ENCODE measurements at places on chromosomes 1 and 21. TPM values are rescaled to one million over a fixed set of nuclear protein-coding genes. Genes with fewer than 3 reads are reported as not detected.

- H3K27me3 ChIP-seq, result peaks cover 2% of the 10 kb centered on the region
- H3K4me3 ChIP-seq, result peak overlapping the region; percentile 93
- DNase-seq, result peak; percentile 72
- peaks cover 38% of the 10 kb centered on the region for H3K4me1 ChIP-seq
- peak overlapping the region; percentile 99 for H3K27ac ChIP-seq
These were observed 65.2 kb downstream of the SIK1 start for GRCh38 chr21:43361493-43362296.

DNA sequence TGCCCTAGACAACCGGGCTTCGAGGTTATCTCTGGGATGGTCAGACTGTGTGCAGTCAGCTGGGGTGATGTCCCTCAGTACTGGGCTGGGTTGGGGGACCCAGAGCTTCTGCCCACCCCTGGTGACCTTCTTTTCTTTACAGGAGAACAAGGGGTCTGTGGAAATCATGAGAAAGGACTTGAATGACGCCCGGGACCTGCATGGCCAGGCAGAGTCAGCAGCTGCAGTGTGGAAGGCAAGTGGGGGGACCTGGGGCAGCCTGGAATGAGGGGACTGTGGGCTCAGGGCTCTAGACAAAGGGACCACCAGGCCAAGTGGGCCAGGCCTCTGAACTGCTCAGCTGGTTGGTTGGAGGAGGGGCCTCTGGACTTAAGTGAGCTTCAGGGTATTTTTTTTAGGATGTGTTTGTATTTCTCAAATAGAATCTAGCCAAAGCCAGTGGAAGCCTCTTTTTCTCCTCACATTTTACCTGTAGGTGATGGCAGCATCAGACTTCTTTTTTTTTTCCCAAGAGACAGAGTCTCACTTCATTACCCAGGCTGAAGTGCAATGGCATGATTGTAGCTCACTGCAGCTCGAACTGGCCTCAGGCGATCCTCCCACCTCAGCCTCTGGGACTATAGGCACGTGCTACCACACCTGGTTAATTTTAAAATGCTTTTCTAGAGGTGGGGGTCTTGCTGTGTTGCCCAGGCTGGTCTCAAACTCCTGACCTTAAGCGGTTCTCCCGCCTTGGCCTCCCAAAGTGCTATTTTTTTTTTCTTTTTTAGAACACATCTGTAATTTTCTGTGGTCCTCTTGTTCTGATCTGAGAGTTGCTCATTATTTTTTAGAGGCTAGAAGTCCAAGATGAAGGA is 1.9 kb downstream of the RNF187 start:
- H3K27me3 ChIP-seq, result no peaks in the 10 kb centered on the region
- DNase-seq, result no peak
- H3K36me3 ChIP-seq, result peaks cover 33% of the 10 kb centered on the region
- H3K4me3 ChIP-seq, result peak overlapping the region; percentile 98

GRCh38 chr1:97094247-97094972 is 372.8 kb downstream of the PTBP2 start:
- H3K4me3 ChIP-seq, result no peak overlapping the region
- H3K27ac ChIP-seq, result no peak overlapping the region
- H3K36me3 ChIP-seq, result peaks cover 7% of the 10 kb centered on the region
- H3K27me3 ChIP-seq, result peaks cover 1% of the 10 kb centered on the region
- DNase-seq, result no peak
- H3K4me1 ChIP-seq, result no peaks in the 10 kb centered on the region

DNA sequence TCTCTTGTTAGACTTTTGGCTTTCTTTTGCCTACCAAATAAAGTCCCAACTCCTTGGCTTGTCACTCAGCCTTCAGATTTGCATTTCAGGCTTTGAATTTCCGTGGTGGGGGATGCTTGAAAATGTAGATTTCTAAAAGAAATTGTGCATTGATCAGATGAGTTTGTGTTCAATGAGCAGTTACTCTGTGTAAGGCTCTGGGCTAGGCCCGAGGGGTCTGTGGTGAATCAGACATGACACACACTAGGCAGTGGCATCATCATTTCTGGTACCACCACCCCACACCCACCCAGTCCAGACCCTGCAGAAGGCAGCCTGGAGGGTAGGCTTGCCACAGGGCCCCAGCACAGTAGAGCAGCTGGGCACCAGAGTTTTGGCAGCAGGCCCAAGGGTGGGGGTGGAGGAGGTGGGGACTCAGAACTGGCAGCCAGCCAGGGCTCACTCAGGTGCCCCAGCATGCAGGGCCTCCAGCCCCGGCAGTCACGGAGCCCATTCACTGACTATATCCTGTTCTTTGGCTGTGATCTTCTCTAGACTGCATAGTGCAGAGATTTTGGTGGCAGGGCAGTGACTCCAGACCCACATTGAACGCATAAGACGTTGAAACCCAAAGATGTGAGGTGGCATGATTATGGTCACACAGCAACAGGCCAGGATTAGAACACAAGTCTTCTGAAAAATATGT is 97.2 kb upstream of the ARTN start:
- DNase-seq, result peak; percentile 50
- H3K27ac ChIP-seq, result peak overlapping the region; percentile 23
- no peak overlapping the region for H3K4me3 ChIP-seq
- H3K36me3 ChIP-seq, result peaks cover 36% of the 10 kb centered on the region
- H3K4me1 ChIP-seq, result peaks cover 50% of the 10 kb centered on the region

Gene GBP6
- 0.23 TPM for total RNA-seq

DNA sequence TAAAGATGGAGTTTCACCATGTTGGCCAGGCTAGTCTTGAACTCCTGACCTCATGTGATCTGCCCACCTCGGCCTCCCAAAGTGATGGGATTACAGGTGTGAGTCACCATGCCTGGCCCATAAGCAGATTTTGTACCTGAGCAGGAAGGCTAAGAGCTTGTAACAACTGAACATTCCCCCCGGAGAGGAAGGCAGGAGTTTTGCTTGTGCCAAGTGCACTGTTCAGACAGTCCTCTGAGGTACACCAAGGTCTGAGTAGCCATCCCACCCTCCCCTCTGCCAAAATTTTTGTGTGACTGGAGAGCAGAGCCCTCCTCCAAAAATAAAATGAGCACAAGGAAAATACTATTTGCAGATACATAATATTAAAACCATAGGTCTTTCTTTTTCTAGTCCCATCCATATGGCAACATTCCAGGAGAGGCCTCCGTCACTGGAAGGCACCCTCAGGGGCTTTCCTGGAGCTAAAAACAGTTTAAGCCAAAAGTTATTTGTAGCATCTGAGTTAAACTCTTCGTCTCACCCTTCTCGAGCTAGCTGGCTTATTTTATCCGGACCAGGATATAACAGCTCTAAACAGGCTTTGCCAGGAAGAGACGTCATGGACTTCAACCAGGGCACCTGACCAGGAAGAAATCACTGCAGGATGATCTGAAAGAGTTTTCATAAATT is 27.2 kb downstream of the CAPN2 start:
- no peaks in the 10 kb centered on the region for H3K27me3 ChIP-seq
- no peak overlapping the region for H3K27ac ChIP-seq
- H3K4me3 ChIP-seq, result no peak overlapping the region
- no peak for DNase-seq

Gene MACF1
- total RNA-seq, result 344 TPM

DNA sequence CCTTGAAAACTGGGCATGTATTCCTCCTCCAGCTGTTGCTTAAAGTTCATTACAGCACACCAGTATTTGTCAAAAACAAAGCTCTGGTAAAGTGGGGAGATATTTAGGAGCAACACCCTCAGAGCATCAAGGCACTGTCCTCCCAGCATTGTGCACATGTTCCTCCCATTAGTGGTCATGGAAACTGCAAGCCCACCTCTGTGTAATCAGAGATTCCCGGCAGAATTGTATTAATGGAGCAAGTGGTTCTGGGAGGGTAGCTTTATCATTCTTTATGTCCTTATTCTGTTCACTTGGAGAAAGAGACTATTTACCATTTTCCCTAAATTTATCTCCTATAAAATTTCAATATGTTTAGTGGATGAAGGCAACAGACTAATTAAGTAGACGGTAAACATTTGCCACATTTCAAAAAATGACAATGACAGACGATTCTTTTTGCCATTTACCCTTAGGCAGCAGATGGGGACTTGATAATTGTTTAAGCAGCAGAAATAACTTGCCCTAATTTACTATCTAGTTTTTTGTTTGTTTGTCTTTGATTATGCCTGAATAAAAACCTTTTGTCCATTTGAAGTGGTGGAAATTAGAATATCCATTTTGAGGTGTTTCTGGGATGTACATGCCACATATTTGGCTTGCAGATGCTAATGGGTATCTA is 289.6 kb upstream of the ST6GALNAC5 start:
- H3K4me1 ChIP-seq, result no peaks in the 10 kb centered on the region
- no peak overlapping the region for H3K27ac ChIP-seq
- H3K27me3 ChIP-seq, result no peaks in the 10 kb centered on the region

Gene YRDC
- 14.1 TPM for total RNA-seq

- peaks cover 4% of the 10 kb centered on the region for H3K36me3 ChIP-seq
- H3K4me3 ChIP-seq, result no peak overlapping the region
- H3K4me1 ChIP-seq, result peaks cover 4% of the 10 kb centered on the region
These were observed 243.0 kb upstream of the RUNX1 start for GRCh38 chr21:35291973-35292627.

GRCh38 chr1:67335411-67335810 is 27.7 kb downstream of the IL12RB2 start:
- peaks cover 75% of the 10 kb centered on the region for H3K4me1 ChIP-seq
- H3K4me3 ChIP-seq, result no peak overlapping the region
- DNase-seq, result no peak
- no peaks in the 10 kb centered on the region for H3K27me3 ChIP-seq

GRCh38 chr1:33821291-33821690 is 42.6 kb upstream of the HMGB4 start:
- H3K36me3 ChIP-seq, result no peaks in the 10 kb centered on the region
- no peak for DNase-seq
- no peaks in the 10 kb centered on the region for H3K4me1 ChIP-seq
- H3K4me3 ChIP-seq, result no peak overlapping the region
- H3K27me3 ChIP-seq, result peaks cover 4% of the 10 kb centered on the region
- H3K27ac ChIP-seq, result no peak overlapping the region

Gene FAM72A
- total RNA-seq, result 22.1 TPM

GRCh38 chr21:22020221-22020620 is 1022.0 kb downstream of the NCAM2 start:
- no peaks in the 10 kb centered on the region for H3K4me1 ChIP-seq
- no peak for DNase-seq
- no peaks in the 10 kb centered on the region for H3K36me3 ChIP-seq
- no peak overlapping the region for H3K27ac ChIP-seq
- H3K27me3 ChIP-seq, result no peaks in the 10 kb centered on the region

DNA sequence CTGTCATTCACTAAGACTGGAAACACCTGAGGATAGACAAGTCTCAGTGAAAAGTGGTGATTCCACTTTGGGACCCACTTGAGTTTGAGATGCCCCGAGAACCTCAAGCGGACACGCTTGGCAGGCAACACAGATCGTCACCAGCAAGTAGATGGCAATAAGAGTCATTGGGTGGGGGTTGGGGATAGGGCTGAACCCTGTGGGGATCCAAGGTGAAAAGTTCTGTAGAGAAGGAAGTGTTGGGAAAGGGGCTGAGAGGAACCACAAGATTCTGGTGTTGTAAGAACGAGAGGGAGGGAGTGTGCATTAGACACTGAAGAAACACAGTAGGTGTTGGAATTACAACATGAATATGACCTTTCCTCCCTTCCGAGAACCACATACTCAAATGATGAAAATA is 45.4 kb upstream of the TDRD10 start:
- H3K36me3 ChIP-seq, result peaks cover 1% of the 10 kb centered on the region
- peaks cover 20% of the 10 kb centered on the region for H3K27me3 ChIP-seq
- no peak for DNase-seq
- H3K4me3 ChIP-seq, result no peak overlapping the region
- no peak overlapping the region for H3K27ac ChIP-seq

Gene SPRR3
- not detected for total RNA-seq

GRCh38 chr1:2951856-2952255 is 69.4 kb upstream of the ACTRT2 start:
- H3K27ac ChIP-seq, result no peak overlapping the region
- H3K27me3 ChIP-seq, result peaks cover 6% of the 10 kb centered on the region
- H3K4me3 ChIP-seq, result no peak overlapping the region
- no peaks in the 10 kb centered on the region for H3K4me1 ChIP-seq
- no peaks in the 10 kb centered on the region for H3K36me3 ChIP-seq

DNA sequence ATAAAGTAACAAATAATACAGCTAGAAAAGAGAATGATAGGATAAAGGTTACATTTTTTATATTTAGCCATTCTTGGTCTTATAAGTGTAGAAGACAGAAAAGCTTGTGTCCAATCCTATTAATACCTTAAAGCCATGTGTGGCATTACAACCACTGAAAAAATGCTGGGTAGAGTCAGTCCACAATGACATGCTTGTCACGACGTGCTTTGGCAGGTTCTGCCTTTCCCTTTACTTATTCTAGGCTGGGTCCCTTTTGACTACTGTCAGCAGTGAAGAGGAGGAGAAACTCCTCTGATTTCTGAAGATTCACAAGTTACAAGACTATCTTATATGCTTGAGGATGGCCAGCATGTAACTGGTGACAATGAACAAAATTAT is 14.6 kb upstream of the AIM2 start:
- H3K27me3 ChIP-seq, result peaks cover 3% of the 10 kb centered on the region
- DNase-seq, result no peak
- H3K4me1 ChIP-seq, result peaks cover 21% of the 10 kb centered on the region
- H3K36me3 ChIP-seq, result no peaks in the 10 kb centered on the region

GRCh38 chr1:51578383-51579109 is 38.3 kb upstream of the OSBPL9 start:
- H3K27ac ChIP-seq, result peak overlapping the region; percentile 15
- no peak overlapping the region for H3K4me3 ChIP-seq
- DNase-seq, result no peak
- peaks cover 38% of the 10 kb centered on the region for H3K4me1 ChIP-seq
- no peaks in the 10 kb centered on the region for H3K27me3 ChIP-seq

- H3K4me3 ChIP-seq, result no peak overlapping the region
- DNase-seq, result no peak
- no peak overlapping the region for H3K27ac ChIP-seq
- H3K36me3 ChIP-seq, result no peaks in the 10 kb centered on the region
These were observed 5.8 kb downstream of the OR6P1 start for GRCh38 chr1:158564608-158565007.

DNA sequence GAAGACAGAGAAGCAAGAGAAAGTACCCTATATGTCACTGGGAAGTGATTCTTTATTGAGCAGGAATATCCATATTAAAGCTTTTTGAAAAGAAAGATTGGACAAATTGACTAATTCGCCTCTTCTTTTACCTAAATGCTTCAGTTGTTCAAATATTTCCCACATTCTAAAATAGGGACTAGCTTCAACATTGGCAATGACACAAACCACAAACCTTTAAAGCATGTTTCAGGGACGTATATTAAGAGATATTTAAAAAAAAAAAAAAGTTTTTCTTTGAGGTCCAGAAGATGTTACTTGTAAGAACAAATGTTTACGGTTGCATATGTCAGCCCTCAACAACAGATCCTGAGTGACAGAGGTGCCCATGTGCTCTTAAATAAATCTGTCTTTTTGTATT is 235.0 kb upstream of the NFIA start:
- no peaks in the 10 kb centered on the region for H3K36me3 ChIP-seq
- DNase-seq, result no peak
- H3K27me3 ChIP-seq, result peaks cover 3% of the 10 kb centered on the region
- H3K4me1 ChIP-seq, result no peaks in the 10 kb centered on the region

DNA sequence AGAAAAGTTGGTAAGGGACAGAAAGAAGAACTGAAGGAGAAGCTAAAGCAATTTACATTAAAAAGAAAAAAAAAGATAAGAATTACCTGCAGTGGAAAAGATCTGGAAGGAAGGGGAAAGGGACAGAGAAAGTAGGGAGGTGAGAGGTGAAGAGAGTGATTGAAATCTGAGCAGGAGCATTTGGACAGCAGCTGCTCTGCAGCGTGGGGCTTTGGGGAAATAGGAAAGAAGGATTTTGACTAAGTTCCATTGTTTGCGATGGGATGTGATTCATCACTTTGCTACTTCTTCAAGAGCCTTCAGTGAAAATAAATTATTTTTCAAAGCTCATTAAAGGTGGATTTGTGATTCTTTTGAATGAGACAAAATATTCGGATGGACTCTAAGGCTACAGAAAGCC is 26.1 kb upstream of the NMNAT2 start:
- H3K36me3 ChIP-seq, result no peaks in the 10 kb centered on the region
- no peak overlapping the region for H3K4me3 ChIP-seq
- H3K4me1 ChIP-seq, result no peaks in the 10 kb centered on the region
- H3K27me3 ChIP-seq, result peaks cover 17% of the 10 kb centered on the region

Gene OR2M4
- total RNA-seq, result not detected

Gene ACOT11
- total RNA-seq, result 1.2 TPM

Gene NID1
- 0.14 TPM for total RNA-seq

Measured in activated naive CD8-positive, alpha-beta T cell treated with anti-CD3 and anti-CD28 coated beads, Interleukin-2, amount 10 ng/mL, durations not matched to agents 7 days and 5 days (primary cell).